ENCODE measurements at places on chromosomes 12 and 14.

DNA sequence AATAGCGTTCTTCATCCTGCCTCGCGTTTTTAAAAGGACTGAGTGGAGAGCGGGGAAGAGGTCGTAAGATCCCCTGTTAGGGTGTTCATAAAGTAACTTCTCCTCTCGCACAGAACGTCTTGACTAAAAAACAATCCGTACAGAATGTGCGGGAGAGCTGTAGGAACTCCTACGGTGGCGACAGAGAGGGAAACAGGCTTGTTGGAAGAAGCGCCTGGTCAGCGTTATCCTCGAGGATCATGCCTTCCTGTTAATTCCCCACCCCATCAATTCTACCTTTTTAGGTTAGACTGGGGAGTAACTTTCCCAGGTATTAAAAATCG is 399 bp upstream of the WASHC4 start:
- ATAC-seq: peak; percentile 39

DNA sequence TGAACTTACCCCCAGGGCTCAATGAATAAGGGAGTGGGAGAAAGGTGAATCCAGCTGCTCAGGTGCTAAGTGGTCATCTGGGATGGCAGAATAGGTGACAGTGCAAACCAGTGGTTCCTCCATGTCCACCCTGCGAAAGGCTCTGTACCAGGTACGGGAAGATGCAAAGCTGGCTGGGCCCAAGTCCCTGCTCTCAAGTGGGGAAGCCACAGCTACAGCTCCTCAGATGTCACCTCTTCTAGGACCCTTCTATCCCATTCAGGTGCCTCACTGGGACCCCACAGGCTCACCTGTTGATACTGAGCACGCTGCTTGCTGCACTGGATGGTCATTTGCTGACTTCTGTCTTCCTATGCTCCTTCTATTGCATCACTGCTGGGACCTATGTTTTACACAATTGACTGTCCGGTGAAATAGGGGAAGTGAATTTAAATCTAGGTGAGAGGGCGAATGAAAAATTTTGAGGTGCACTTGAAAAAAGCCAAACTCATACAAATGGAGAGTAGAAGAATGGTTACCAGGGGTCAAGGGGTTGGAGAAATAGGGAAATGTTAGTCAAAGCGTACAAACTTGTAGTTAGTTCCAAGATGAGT is 20.3 kb upstream of the PPP4R4 start:
- ATAC-seq: no peak

DNA sequence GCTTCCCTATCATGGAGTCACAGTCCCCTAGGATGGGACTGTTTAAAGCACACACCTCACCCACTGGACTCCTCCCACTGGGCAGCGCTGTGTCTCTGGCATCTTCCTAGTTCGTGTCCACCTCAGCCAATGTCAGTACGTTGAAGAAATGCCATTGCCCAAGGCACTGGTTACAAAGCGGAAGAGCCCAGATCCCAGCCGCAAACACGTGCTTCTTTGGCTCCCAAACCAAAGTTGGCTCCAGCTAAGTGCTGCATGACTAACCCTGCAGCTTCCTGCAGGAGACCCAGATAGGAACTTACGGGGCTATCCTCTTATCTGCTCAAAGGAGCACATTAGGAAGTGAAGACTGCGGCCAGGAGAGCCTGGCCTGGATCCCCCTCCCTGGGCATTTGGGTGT is 9.3 kb downstream of the SYNE3 start:
- ATAC-seq: peak; percentile 76

DNA sequence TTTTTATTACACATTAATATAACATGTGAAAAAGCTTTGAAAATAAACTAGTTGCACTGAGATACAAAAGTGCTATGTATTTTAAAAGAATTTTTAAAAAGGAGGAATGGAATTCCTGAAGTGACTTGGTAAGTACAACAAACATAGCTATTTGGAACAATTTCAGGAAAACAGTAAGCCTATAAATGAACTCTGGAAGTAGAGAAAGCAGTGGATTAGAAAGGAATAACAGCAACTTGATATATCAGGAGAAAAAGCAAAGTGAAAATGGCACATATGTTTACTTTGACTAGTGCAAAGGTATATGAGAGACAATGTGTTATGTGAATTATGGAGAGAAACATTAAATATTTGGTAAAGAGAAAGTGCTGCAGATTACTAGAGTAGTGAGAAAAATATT is 811.7 kb downstream of the C12orf50 start:
- ATAC-seq: no peak

- ATAC-seq: no peak
These were observed 161.1 kb downstream of the PIWIL1 start for GRCh38 chr12:130498589-130499385.

- no peak for ATAC-seq
These were observed 257.9 kb downstream of the MSRB3 start for GRCh38 chr12:65536351-65536750.

- ATAC-seq: no peak
These were observed 7.2 kb upstream of the DICER1 start for GRCh38 chr14:95164506-95164905.

DNA sequence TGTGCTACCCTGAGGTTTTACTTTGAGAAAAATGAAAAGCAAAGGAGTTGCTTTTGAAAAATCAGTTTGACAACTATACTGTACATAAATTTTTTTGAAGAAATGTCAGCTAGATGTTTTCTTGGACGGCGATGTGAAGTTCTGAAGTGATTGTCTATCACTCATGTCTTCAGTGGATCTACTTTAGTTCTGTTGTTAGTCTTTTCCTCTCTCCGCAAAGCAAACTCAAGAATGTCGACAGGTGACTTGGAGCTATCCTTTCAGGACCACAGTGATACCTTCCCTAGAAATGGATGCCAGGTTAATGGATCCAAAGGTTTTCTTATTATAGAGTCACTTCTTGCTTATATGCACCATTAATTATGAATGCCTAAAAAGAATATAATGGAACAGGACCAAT is 1.2 kb downstream of the PTPRO start:
- no peak for ATAC-seq

DNA sequence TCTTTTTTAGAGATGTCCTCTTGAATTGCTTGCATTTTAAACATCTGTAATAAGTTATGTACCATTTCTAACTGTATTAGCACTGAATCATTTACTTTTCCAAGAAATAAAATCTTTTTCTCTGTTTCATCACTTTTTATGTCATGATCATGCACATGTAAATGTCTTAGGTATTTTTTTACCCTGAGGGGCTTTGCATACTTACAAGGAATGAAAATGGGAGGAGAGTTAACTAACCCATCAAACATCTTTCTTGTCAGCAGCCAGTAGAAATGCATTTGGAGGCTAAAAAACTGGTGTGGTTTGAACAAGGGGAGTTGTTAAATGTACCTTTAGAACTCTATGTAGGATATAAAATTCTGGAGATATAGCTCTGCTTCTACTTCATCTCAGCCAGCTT is 1080.3 kb downstream of the GALC start:
- no peak for ATAC-seq

GRCh38 chr14:73851567-73852382 is at the start of gene PTGR2:
Gene PTGR2 (plus strand): TSS chr14:73851831. CDS start chr14:73858863, 7,032 bp downstream.
- ATAC-seq: peak; percentile 96

DNA sequence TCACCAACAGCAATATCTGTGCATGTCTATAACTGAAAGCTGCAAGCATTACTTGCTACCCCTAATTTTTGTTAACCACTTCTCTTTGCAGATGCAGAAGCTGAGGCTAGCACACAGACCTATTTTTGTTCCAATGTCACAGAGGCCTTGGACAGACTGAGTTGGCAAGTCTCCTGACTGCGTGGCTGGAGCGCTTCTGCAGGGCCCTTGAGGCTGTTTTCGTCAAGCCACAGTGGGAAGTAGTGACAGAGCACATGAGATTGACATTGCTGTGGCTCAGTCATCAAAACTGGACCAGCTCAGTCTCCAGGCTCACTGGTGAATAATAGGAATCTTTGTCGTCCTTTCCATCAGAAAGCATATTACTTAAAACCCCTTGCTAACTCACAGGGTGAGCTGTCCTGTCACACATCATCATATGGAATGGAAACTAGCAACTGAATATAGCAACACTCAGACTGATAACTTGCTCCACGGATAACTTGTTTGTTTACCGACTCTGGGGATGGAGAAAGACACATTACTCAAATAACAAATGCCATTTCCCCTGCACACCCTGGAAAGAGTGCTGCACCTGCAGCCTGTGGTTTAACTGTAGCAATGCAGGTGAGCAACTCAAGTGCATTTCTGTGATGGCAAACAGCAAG is 43.6 kb upstream of the DDX11 start:
- ATAC-seq: no peak

DNA sequence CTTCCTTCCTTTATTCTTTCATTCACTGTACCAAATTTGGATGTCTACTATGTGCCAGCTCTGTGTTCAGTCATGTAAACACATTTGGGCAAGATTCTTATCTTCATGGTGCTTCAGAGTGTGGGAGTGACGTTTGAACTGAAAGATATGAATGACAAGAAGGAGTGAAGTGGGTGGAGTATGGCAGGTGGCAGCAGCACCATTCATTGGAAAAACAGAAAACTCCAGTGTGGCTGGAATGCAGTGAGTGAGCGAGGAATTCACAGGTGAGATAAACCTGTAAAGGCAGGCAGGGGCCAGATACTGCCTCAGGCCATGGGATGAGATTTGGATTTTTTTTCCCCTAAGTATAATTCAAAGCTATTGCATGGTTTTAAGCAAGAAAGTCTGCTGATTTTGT is 140.7 kb upstream of the CCDC198 start:
- ATAC-seq: no peak

DNA sequence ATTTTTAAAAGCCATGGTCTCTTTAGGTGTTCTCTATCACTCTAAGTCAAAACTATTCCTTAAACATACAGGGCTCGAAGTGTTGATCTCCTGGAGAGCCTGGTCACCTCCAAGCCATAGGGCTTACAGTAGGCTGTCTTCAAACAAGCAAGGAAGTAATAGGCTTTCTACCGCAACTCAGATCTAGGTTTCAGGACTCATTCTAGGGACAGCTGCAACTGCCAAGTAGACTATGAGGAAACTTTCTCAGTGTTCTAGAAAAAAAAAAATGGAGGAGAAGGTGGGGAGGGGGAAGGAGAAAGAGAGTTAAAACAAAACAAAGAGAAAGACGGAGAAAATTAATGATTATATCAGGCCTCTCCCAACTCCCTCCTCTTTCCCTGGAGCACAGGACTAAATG is 106.9 kb upstream of the ETV6 start:
- no peak for ATAC-seq

DNA sequence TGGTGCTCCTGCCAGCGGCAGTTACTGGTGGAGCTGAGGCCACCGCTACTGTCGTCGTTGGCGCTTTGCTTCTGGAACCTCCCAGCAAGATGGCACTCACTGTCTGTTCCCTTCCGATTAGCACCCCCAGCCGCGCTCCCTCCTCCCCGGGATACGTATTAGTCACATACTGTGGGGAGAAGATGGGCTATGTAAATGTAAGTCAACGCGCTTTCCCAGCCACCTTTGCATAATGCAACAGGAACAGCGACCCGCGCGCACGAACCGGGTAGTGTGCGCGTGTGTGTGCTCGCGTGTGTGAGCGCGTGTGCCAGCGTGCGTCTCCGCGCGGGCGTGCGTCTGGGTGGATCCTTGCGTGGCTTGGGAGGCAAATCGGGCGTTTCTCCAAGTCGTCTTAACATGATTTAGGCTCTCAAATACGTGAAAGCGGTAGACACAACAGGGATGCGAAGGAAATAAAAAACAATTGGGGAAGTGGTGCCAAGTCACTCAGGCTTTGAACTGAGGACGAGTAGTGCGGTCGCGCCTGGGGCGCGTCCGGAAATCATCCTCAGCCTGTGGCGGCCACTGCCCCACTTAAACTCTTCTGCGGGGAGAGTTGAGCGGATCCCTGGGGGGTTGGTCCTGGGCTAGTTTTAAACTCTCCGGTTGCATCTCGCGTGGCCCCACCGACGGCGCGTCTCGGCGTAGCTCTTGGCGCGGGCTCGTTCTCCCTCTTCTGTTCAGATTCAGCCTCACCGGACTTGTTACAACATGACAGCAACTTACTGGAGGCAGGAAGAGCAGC is 1.8 kb downstream of the FLRT2 start:
- peak; percentile 57 for ATAC-seq

DNA sequence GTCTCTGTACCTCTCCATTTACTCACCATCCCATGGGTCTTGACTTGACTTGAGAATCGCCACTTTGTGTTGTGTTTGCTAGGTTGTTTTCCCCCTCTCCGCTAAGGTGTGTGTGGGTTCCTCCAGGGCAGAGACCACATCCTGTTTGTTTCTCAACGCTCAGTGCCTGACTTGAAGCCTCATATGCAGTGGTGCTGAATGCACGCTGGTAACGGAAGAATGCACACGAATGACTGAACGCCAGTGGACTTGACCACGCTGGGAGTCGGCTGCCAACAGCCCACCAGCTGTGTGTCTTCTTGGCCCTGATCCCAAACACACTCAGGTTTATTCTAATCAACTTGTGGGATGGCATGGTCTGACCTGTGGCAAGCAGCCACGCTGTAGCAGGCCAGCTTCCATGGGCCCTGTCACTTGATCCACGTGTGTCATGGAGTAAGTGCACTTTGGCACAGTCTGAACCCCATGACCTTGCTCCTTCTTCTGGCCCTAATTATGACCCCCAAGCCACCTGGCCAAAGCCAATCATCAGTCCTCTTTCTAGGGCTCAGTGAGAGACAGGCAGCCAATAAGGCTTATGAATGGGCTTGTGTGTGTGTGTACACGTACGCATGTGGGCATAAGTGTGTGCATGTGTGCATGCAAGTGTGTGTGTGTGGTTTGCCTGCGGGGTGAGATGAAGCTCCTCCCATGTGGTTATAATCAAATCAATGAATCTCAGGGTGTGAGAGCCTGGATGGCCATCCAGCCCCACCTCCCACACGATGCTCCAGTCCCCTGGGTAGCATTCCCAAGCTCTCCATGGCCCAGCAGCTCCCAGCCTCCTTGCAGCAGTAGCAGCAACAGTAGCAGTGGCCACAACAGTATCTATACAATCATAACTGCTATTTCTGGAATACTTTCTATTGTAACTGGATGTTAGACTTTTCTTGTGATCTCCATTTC is 6.4 kb upstream of the TC2N start:
- ATAC-seq: no peak

GRCh38 chr12:52513736-52514135 is 6.5 kb downstream of the KRT5 start:
- no peak for ATAC-seq

DNA sequence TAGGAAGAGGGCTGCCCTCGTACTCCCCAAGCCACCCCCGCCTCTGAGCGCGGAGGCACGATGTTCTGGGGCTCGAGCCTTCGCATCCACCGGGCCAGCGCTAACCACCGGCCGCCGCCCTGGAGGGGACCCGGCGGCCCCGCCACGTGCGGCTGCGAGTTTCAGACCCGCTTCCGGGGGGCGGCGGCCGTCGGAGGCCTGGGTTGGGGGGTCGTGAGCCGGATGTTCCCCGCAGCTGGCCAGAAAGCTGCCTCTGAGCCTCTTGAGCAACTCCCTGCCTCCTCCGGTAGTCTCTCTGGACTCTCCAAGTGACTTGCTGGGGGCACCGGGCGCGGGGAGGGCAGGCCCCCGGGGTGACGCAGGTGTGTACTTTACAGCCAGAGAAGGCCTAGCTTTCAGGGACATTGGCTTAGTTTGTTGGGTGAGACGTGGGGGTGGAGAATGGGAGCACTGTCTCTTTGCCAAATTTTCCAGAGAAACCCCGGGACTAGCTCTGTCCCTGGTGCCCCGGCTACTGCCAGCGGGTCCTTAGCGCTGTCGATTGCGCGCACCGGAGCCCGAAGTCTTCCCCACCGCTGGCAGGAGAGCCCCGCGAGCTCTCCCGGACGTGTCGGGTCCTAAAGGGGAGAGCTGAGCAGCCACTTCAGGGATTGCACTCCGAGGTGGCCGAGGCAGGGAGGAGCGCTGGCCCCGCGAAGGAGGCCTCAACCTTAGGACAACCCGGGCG is 15.6 kb downstream of the OTX2 start:
- ATAC-seq: no peak

GRCh38 chr14:71289536-71289935 is 382.3 kb downstream of the PCNX1 start:
- no peak for ATAC-seq

- ATAC-seq: no peak
These were observed 93.4 kb upstream of the TMEM233 start for GRCh38 chr12:119500209-119500608.

Data from motor neuron (in vitro differentiated cells).